Activated CD8-positive, alpha-beta memory T cell treated with anti-CD3 and anti-CD28 coated beads, Interleukin-2, amount 50 U/mL, for 4 hours (primary cell): ENCODE measurements at places on chromosomes 2 and 18.
A peak's percentile ranks its signal among the peaks of the same experiment; 100 is the strongest.

DNA sequence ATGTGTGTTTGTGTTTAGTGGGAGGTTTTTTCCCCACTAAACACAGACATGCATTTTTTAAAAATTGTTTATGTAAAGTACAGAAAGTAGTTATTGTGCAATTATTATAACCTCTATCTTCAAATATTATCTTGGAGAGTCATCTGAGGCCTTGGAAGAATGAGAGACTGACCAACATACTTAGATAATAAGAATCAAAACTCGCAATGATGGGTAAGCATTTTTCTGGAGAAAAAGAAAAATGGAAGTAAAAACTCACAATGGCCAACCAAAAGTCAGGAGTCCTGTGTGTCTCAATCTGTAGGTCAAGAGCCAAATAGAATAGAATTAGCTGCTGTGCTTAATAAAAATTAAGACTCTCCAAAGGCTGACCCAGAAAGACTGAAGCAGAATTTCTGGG lies 43.0 kb downstream of the MEMO1 start:
- DNase-seq = no peak

- no peak for DNase-seq
Measured at GRCh38 chr2:54047658-54048057, 67.8 kb upstream of the ACYP2 start.

GRCh38 chr2:223932816-223933800 lies 12.0 kb downstream of the WDFY1 start:
- no peak for DNase-seq

DNA sequence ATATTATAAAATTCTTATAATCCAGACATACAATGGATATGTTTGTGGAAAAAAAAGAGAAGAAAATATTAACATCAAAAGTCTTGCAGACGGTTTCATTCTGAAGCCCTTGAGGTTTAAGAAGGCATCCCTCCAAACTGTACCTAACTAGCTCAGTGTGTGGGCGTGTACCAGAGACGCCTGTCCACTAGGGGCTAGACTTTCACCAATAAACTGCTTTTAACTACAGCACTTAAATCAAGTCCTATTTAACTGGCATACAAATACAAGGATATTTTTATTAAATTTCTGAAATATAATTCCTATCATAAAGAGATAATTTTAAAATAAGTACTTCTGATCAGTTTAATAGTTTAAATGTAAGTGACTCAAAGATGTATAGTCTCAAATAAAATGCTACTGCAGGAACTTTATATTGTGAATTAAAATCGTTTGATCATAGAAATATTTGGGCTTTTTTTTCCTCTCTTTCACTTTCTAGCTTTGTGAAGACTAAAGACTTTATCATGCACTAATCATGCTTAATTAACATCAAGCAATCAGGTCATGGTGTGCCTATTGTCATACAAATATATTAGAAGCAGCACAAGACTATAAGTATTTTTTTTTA lies 437.7 kb downstream of the SATB2 start:
- no peak for DNase-seq

DNA sequence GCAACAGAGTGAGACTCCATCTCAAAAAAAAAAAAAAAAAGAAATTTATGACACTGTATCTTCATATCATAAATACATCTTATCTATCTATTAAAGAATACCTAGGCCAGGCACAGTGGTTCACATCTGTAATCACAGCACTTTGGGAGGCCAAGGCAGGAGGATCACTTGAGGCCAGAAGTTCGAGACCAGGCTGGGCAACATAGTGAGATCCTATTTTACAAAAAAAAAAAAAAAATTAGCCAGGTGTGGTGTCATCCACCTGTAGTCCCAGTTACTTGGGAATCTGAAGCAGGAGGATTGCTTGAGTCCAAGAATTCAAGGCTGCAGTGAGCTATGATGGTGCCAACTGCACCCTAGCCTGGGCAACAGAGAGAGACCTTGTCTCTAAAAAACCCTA lies 95.0 kb downstream of the HNRNPLL start:
- DNase-seq = no peak

GRCh38 chr2:30722936-30723725 lies 84.1 kb downstream of the CAPN13 start:
- DNase-seq = no peak

DNA sequence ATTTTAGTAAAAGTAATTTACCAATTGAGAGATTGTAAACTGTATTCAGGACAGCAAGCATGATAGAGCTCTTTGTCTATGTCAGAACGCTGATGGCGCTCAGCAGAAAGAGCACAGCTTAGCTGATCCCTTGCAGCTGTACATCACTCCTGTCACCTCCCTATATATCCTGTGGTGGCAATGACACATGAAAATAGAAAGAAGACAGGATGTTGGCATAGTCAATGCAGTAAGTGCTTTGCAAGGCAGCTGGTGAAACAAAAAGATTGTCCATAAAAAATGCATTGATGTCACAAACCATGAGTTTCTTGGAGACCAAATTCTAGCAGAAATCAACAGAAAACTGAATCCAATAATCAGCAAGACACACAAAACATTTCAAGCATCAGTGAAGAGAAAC lies 221.5 kb downstream of the RIT2 start:
- DNase-seq = no peak

DNA sequence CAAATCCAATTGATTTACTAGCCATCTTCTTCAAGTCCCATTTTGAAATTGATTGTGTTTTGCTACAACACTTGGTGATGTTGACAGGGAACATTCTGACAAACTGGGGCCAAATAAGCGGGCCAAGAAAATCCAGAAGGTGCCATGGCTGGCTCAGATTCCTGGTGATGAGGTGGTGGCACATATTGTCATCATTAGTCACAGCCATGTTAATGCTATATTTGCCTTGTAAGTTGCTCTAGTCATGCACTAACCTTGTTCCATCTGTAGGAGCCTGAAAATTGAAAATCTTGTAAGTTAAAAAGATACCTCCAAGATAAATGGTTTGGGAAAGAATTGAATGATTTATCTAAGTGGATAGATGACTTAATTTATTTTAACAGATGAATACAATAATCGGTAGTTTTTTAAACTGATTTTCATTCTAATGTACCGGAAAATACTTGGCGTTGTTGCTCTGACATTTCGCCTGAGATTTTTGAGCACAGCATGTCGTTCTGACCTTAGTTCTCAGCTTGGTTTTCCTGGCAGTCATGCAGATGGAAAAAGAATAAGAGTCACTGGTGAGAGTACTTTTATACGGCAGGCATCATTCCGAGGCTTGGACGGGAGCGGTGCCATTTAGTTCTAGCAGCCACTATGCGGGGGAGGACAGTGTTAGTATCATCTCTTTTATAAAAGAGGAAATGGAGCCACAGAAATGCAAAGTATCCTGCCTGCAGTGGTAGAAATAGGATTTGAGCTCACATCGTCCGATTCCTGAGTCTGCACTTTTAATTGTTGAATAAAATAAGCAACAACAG lies 133.9 kb downstream of the ZNF532 start:
- DNase-seq = no peak

- DNase-seq = no peak
Measured at GRCh38 chr2:1527153-1527992, 114.1 kb downstream of the TPO start.

GRCh38 chr2:19839438-19839837 lies 62.3 kb downstream of the TTC32 start:
- no peak for DNase-seq

GRCh38 chr2:234191819-234192407 lies 141.4 kb downstream of the SPP2 start:
- no peak for DNase-seq

DNA sequence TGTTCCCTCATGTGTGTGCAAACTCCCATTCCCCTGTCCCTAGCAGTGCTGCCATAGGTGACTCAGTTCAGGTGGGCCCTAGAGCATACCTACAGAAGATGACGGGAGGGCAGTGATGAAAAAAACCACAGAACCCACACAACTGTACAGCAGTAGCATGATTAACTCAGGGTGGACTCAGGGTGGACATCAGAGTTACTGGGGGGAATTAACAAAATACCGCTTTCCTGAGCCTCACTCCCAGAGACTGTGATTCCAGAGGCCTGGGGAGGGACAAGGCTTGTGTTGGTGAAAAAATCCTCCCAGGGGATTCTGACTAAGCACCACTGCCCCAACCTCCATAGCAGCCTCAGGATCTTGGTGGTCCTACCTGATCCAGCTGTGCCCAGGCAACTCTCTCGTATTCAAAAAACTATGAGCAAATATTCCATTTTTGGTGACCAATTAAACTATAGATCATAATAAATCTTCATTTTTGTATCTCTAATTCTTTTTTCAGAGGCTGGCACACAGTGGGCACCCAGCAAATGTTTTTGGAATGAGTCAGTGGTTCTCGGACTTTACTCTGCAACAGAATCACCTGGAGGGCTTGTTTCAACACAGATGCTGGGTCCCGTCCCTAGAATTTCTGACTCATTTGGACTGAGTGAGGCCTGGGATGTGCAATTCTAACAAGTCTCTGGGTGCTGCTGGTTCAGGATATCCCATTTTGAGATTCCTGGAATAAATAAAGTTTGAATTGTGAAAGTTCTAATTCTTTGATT lies 84.1 kb upstream of the NABP1 start:
- no peak for DNase-seq

DNA sequence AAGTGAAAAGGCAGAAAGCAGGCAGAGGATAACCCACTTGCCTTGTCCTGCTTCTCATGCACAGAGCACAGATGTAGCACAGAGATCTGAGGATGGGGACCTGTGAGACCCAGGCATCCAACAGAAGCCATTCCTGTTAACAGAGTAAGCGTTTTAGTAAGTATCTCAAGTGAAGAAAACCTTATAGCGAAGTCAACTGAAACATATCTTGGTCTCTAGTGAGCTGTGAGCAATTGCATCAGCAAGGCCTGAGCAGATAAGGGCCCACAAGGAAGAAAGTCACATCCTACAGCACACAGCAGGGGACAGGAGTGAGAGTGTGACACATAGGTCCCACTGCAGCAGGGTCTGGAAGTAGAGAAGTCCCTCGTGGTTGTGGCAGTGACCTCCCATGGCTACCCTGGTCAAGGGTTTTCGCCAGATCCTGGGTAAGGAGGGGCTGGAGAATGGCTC lies 248.7 kb upstream of the TNP1 start:
- no peak for DNase-seq

GRCh38 chr2:230921806-230922595 lies 3.0 kb downstream of the GPR55 start:
- DNase-seq = peak; percentile 7

GRCh38 chr2:12577091-12577490 lies 139.6 kb upstream of the TRIB2 start:
- DNase-seq = no peak

DNA sequence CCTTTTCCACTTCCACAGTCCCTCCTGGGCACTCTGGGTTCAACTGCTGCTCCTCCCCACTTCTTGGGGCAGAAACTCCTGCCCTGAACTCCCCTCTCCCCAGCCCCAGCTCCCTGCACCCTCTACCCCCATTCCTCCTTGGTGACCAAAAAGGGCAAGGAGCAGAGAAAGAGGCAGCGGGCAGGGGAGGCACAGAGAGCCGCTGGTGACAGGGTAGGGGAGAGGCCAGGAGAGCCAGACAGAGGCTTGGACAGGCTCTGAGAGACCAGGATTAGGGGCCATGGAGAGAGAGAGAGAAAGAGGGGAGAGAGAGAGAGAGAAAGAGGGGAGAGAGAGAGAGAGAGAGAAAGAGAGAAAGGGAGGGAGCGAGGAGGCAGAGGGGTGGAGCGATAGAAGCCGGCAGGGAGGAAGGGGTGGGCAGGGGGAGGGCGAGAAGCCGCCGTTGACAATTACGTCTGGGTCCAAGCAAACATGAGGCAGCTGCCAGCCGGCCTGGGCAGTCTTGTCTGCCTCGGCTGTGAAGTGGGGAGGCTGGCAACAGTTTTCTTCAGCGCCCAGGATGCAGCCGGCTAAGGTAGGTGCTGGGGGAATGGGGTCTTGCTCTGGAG lies at the start of gene KCNIP3:
Gene KCNIP3, plus strand, starts transcription at position 468 of the 608 bp plus-strand sequence. Its CDS starts 92 bp downstream, at position 560.
- no peak for DNase-seq

DNA sequence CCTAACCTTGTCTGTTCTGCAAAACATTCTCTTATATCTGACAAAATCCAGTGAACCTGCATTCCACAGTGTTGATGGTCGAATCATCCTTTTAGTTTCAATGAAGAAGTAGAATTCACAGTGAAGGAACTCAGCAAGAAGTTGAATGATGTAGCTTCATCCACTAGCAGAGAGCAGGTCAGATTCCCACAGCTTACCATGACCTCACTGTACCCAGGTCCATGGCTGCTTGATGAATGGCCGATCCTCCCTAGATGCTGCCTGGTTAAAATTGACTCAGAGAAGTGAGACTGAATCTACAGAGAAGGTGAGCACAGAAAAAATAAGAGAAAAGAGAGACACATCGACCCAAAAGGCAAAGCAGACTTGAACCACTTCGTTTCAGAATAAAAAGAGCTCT lies 906.0 kb upstream of the CHAC2 start:
- no peak for DNase-seq

DNA sequence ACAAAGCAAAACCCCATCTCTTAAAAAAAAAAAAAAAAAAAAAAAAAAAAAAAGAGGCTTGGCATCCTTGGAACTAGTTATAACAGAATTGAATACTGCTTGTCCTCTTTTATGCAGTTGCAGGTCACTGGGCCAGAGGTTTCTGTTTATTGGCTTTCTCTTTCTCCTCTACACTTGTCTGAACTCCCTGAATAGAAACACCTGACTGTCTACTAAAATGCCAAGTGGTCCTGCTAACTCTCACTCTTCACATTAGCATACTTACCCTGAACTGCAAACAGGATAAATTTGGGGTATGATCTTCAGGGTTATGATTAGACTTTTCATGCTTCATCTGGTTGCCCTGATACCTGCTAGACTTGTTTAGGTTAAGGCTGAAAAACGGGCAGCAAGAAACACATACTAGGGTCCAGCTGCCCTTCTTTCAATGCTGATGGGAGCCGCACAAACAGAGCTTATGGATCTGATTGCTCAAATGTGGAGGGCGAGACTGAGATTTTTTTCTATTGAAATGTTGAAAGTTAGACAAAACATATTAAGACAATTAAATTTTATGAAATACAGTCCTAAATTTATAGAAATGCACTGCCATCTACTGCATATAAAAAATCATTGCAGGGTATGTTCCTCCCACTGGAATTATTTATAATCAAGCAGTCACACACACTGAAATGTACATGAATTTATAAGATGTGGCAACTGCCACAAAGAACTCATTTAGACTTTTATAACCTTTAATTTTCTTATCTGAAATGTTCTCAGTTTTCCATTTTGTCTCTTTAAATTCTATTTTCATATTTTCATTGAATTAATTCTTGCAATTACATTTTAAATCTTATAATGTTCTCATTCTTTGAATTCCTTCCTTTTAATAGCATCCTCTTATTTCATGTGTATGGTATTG lies 40.8 kb downstream of the GTF3C3 start:
- DNase-seq = no peak

DNA sequence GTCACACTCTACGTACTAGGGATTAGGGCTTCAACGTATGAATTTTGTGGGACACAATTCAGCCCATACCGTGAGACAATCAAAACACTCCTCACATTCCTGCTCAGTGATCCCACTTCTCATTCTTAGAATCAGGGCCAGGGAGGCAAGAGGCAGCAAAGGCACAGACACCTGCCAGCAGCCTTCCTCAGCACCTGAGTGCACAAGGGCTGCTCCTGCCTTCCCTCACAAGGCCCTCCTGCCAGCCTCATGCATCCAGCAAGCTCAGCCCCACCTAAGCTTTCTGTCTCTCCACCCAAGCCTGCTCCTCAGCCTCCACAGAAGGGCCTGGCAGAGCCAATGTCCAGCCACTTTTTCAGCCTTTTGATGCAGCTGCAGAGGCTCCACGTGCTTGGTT lies 141.6 kb downstream of the SP3 start:
- no peak for DNase-seq

- no peak for DNase-seq
Measured at GRCh38 chr2:9076210-9076609, 72.7 kb upstream of the MBOAT2 start.
